ENCODE measurements at places on chromosomes 3 and 15. TPM values are rescaled to one million over a fixed set of nuclear protein-coding genes. Genes with fewer than 3 reads are reported as not detected.

GRCh38 chr15:98547275-98547674 is 101.1 kb upstream of the IGF1R start:
- peak overlapping the region; percentile 47 for H3K4me3 ChIP-seq
- no peak overlapping the region for H3K27ac ChIP-seq
- DNase-seq = no peak

DNA sequence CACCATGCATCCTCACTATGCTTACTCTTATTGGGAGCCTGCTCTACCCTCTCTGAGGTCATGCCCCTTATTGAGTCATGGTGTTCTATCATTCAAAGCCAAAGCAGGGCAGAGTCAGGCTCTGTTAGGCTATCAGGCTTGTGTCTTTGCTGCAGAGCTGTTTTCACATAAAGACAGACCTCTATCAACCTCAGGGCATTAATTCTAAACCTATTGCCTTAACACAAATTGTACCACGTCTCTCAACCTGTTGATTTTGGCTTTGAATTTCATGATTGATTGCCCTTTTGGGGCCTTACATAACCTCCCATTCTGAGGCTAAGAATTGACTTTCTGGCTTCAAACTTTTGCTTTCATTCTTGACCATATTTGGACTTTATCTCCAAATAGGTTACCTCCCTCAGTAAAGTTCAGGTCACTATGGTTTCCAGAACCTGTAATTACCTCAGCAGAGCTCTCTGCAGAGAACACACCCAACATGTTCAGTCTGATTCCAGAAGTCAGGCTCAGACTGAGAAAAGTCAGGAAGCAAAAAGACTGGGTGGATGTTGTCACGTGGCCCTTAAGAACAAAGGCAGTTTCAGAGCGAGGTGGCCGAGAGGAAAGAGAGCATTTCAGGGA is 221.4 kb upstream of the NANOGP8 start:
- no peaks in the 10 kb centered on the region for H3K36me3 ChIP-seq
- H3K4me3 ChIP-seq = no peak overlapping the region
- no peak for DNase-seq
- H3K27me3 ChIP-seq = no peaks in the 10 kb centered on the region

- H3K4me1 ChIP-seq = no peaks in the 10 kb centered on the region
- no peak for DNase-seq
- H3K27ac ChIP-seq = no peak overlapping the region
- H3K4me3 ChIP-seq = no peak overlapping the region
Observed at GRCh38 chr3:39378088-39378487, 5.1 kb upstream of the SLC25A38 start.

DNA sequence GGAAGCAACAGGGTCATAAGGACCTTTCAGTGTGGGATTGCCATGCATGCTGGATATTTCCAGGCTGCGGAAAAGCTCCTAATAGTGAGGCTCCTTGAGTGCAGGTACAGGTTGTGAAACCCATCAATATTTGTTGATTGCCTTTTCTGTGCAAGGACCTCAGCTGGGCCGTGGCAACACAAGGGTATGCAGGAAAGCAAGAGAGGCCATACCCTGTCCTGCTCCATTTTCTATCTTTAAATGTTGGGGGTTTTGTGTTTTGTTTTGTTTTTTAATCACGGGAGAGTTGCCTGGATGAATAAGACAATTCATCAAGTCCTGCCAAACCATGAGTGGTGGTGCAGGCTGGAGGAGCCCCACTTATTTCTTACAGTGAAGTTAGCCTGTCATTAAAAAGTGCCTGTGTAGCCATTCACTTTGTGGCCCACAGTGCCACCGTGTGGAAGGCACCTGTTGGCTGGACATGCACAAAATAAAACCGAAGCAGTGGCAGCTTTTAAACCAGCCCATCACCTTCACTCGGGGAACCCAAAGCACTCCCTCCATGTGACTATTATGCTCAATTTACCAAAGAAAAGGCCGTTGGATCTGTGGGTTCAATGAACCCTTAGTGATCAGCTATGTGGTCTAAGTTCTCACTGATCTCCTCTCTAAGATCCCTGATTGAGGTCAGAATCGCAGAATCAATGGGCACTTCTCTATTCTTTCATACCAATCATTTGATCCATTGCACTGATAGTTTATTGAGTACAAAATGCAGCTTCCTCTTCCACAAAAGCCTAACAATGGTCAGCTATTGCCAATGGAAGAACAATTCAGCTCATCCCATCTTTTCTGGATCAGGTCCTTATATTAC is 42.2 kb downstream of the CLDN18 start:
- no peaks in the 10 kb centered on the region for H3K36me3 ChIP-seq
- no peak for DNase-seq
- peaks cover 3% of the 10 kb centered on the region for H3K4me1 ChIP-seq
- no peak overlapping the region for H3K4me3 ChIP-seq

SLC22A14 gene
- total RNA-seq = not detected

GRCh38 chr15:69092159-69092558 is 68.3 kb upstream of the GLCE start:
- H3K4me3 ChIP-seq = no peak overlapping the region
- no peak for DNase-seq
- H3K27ac ChIP-seq = no peak overlapping the region

- H3K27ac ChIP-seq = no peak overlapping the region
- H3K4me3 ChIP-seq = no peak overlapping the region
- peaks cover 8% of the 10 kb centered on the region for H3K4me1 ChIP-seq
- no peak for DNase-seq
- H3K36me3 ChIP-seq = no peaks in the 10 kb centered on the region
Observed at GRCh38 chr3:53074366-53074696, 28.5 kb upstream of the SFMBT1 start.

DNA sequence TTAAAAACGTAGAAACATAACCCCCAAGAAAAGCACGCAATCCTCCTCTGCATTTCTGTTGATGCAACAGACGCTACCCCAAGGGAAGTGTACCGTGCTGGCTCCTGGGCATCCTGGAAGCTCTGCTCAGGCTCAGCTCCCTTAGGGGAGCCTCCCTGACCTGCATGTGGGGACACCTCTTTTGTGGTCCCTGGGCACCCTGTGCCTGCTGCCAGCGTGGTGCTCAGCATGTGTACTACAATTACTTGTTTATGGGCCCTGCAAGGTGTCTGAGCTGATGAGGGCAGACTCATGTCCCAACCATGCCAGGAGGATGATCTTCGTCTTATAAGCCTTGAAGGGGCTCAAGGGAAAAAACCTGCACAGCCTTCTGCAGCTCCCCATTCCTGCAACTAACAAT is 18.3 kb downstream of the EHD4 start:
- H3K36me3 ChIP-seq = peaks cover 23% of the 10 kb centered on the region
- H3K27me3 ChIP-seq = no peaks in the 10 kb centered on the region
- peaks cover 3% of the 10 kb centered on the region for H3K4me1 ChIP-seq
- H3K27ac ChIP-seq = no peak overlapping the region
- DNase-seq = no peak
- H3K4me3 ChIP-seq = no peak overlapping the region

LRRC49 gene
- total RNA-seq = 9.3 TPM

DNA sequence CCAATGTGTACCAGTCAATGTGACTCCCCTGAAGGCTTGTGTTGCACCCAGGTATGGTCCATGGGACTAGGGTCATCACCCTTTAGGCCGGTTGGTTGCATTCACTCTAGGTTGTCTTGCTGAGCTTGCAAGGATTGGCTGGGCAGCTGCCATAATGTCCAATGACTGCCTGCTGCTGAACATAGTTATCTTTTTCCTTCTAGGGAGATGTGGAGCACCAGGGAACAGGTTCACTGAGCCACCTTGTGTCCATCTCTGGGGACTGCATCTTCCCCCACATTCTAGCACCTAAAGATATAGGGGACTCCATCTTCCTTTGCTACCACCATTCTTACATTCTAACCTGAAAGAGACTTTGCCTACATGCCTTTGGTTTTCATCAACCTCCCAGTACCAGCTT is 580.4 kb upstream of the TBL1XR1 start:
- H3K4me3 ChIP-seq = no peak overlapping the region
- H3K36me3 ChIP-seq = no peaks in the 10 kb centered on the region
- no peaks in the 10 kb centered on the region for H3K27me3 ChIP-seq
- no peak overlapping the region for H3K27ac ChIP-seq
- no peaks in the 10 kb centered on the region for H3K4me1 ChIP-seq

DUT gene
- 246 TPM for total RNA-seq

SNURF gene
- 76.5 TPM for total RNA-seq

SPINK8 gene
- not detected for total RNA-seq

DNA sequence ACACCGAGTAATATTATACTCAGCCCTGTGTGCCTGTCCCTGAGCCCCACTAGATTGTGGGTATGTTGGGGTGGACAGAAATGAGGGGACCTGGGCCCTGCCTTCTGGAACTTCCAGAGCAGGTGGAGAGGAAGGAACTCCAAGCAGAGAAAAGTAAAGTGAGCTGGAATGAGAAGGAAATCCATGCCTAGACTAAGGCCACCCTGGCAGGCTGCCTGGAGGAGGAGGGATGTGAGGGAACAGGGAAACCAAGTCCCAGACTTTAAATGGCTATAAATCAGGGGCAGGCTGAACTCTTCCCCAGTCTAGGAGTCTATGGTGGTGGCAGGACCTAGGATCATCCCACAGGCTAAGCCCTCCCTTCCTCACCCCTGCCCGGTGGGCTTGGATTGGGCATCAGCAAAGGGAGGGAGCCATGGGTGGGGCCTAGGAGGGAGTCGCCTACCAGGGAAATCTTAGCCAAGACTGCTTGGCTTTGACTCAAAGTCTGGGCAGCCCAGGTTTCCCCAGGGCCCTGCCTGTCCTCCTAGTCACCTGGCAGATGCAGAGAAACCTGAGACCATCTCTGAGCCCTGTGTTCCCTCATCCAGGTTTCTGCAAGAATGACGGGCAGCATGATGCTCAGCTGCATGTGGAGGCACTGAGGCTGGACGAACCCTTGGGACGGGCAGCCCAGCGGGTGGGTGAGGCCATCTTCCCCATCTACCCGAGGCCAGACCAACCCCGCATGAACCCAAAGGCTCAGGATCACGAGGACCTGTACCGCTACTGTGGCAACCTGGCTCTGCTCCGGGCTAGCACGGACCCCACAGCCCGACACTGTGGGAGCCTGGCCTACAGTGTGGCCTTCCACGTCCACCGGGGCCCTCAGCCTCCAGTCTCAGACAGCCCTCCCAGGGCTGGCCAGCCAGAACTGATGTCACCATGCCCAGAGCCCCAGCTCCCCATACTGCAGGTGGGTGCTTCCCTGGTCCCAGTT is 15.6 kb upstream of the STRA6 start:
- no peak for DNase-seq
- no peak overlapping the region for H3K27ac ChIP-seq
- no peaks in the 10 kb centered on the region for H3K36me3 ChIP-seq
- H3K4me3 ChIP-seq = no peak overlapping the region
- peaks cover 58% of the 10 kb centered on the region for H3K27me3 ChIP-seq

DNA sequence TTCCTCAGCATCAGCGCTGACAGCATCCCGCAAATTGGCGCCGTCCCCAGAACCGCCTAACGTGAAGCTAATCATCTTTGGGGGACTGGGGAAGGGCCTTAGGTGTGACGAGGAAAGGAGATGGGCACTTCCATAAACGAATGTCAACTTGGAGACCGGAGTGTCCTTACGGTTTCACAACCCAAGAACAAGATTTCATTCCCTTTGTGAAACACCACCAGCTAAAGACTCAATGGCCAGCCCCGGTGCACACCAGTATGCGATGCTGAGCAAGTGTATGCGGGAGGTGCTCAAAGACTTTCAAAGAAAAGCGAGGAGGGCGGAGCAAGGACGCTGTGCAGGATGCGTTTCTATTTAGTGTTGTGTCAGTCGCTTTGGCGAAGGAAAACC is 759 bp upstream of the TTBK2 start:
- DNase-seq = no peak
- H3K27ac ChIP-seq = no peak overlapping the region
- peak overlapping the region; percentile 96 for H3K4me3 ChIP-seq
- no peaks in the 10 kb centered on the region for H3K4me1 ChIP-seq

DNA sequence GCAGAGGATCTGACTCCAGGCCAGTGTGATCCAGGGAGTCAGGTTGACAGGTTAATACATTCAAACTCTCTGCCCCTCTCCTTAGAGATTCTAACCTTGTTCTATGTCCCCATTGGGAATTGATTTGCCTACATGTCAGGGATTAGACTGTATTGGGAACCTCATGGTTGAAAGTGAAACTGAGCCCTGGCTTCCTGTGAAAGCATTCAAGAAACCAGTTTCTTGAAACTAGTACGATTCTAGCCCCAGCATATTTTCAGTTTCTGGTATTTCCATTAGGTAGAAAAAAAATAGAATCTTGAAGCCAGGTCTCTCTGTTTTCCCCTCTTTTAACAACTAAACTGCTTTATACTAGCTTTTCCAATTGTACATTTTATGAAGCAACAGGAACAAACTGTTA is 140.4 kb upstream of the ABI3BP start:
- H3K27me3 ChIP-seq = no peaks in the 10 kb centered on the region
- no peak overlapping the region for H3K4me3 ChIP-seq
- no peak overlapping the region for H3K27ac ChIP-seq
- DNase-seq = no peak

ACAN gene
- 0.71 TPM for total RNA-seq

- H3K27ac ChIP-seq = no peak overlapping the region
- DNase-seq = no peak
- H3K4me1 ChIP-seq = no peaks in the 10 kb centered on the region
- H3K36me3 ChIP-seq = no peaks in the 10 kb centered on the region
- H3K27me3 ChIP-seq = peaks cover 67% of the 10 kb centered on the region
Observed at GRCh38 chr3:189778340-189778950, 147.3 kb downstream of the TP63 start.

Measured in H1 (cell line).